ENCODE measurements at places on chromosomes 1 and 21.

- no peak for DNase-seq
Measured at GRCh38 chr21:31964692-31965091, 91.9 kb downstream of the HUNK start.

- DNase-seq = peak; percentile 59
Measured at GRCh38 chr1:2311184-2312032, 79.9 kb downstream of the MORN1 start.

- DNase-seq = peak; percentile 53
Measured at GRCh38 chr1:180168786-180169639, 14.3 kb downstream of the QSOX1 start.

- no peak for DNase-seq
Measured at GRCh38 chr1:55867304-55867843, 652.2 kb upstream of the USP24 start.

- DNase-seq = no peak
Measured at GRCh38 chr1:53080041-53080440, 18.0 kb downstream of the PODN start.

- DNase-seq = no peak
Measured at GRCh38 chr1:9653491-9654050, 2.0 kb downstream of the PIK3CD start.

DNA sequence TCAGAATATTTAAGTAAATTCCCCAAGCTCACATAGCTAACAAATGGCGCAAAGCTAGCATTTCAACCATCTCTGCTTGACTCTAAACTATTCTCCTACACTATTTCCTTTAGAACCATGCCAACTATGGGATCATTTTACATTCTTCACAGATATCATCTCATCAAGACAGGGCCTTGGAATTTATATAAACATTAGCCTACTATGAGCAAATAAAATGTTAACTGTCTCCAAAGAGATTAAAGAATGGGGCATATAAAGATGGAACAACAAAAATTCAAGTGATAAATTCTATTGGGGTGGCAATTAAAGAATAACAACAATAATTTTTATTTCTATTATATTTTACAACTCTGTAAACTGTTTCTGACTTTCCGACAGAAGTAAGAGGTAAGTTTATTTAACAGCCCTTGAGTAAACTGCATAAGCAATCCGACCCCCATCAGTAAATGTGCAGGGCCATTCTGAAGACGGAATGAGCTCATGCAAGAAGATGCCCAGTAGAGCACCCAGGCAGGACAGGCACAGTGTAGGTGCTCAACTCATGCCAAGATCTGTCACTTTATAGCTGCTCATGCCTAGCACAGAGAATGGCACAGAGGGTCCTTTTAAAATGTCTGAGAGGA lies 261.9 kb downstream of the VAV3 start:
- DNase-seq = peak; percentile 4

DNA sequence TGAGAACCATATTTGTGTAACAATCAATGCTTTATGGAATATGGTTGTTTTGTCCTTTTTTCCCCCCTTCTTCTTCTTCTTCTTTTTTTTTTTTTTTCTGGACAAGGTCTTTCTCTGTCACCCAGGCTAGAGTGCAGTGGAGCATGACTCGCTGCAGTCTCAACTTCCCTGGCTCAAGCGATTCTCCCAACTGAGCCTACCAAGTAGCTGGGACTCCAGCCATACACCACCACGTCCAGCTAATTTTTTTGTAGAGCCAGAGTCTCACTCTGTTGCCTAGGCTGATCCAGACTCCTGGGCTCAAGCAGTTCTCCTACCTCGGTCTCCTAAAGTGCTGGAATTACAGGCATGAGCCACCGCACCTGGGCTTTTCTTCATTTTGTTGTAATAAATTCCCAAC lies 86.7 kb downstream of the FMN2 start:
- DNase-seq = no peak

DNA sequence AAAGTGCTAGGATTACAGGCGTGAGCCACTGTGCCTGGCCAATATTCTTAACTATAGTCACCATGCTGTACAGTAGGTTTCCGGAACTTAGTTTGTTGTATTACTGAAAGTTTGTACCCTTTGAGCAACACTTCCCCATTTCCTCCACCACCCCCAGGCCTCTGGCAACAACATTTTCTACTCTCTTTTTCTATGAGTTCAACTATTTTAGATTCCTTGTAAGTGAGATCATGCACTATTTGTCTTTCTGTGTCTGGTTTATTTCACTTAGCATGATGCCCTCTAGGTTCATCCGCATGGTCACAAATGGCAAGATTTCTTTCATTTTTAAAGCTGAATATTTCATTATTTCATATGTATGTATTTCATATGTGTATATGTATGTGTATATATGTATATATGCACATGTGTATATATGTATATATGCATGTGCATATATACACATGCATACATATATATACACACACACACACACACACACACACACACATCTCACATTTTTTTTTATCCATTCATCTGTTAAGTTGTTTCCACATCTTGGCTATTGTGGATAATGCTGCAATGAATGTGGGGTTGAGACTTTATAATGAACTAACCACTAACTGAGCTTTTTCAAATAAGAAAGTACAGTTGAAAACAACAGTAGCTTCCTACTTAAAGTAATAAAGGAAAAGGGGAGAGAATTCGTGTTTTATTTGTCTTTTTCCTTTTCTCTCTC lies 256.8 kb upstream of the C1orf105 start:
- no peak for DNase-seq

DNA sequence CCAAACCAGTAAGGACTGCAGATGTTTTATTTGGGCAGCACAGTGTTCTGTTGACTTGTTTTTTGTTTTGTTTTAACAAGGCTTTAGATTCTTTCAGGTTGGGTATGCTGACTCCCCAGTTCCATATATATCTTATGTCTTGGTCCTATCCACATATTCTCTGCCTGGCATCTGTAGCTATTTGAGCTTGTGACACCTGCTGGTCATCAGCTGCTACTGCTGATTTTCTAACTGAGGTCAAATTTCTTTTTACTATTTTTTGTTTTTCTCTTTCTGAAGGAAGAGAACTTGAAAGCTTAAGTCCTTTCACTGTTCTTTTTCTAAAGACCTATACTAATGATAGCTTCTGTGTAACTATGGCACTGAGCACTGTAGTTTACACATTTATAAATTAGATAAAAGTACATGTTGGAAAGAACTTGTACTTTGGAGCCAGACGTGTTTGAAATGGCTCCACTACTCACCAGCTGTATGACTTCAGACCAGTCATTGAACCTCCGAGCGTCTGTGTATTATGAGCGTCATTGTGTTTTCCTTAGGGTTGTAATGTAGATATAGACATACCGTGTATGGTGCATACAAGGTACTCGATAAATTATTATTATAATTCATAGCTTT lies 109.4 kb downstream of the NRDC start:
- peak; percentile 64 for DNase-seq

- DNase-seq = no peak
Measured at GRCh38 chr1:48115835-48116234, 106.7 kb upstream of the SLC5A9 start.

DNA sequence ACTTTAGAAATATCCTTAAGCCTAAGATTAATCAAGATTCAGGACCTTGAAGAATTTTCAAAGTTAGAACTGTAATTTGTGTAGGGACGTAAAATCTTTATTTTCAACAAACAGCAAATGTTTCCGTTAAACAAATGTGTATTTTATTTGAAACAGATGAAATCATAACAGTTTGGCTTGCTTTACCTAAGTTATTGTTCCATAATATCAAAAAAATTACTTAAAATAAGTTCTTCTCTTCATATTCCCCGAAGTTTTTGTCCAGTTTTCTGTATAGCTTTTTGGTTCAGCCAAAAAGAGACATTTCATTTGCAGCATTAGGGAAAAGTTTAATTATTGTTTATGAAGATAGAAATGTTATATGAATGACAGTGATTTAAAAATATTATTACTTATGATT lies 100.1 kb downstream of the NFIA start:
- no peak for DNase-seq

DNA sequence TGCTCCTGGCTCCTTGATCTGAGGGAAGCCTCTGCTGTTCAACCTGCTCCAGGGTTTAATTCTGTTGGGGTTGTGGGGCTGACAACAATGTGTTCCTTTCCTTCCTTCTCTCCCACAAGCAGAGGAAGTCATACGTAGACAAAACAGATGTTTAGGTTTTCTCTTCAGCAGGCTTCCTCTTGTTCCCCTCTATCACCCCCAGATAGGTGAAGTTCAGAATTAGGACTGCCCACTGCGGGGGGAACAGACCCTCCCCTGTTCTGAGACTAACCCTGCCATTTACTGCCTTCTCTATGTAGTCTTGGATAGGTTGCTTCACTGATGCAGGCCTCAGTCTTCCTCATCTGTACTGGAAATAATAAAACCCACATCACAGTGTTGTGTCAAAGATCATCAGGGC lies 30.0 kb upstream of the NRDC start:
- DNase-seq = no peak

GRCh38 chr21:31045841-31046240 lies 7.6 kb upstream of the KRTAP19-8 start:
- DNase-seq = no peak

- DNase-seq = no peak
Measured at GRCh38 chr1:232459087-232459486, 170.8 kb downstream of the SIPA1L2 start.

GRCh38 chr1:55935236-55935635 lies 644.1 kb downstream of the PLPP3 start:
- DNase-seq = no peak

- no peak for DNase-seq
Measured at GRCh38 chr1:92502247-92502646, 15.5 kb upstream of the GFI1 start.

- DNase-seq = no peak
Measured at GRCh38 chr1:56506951-56507491, 72.3 kb downstream of the PLPP3 start.

DNA sequence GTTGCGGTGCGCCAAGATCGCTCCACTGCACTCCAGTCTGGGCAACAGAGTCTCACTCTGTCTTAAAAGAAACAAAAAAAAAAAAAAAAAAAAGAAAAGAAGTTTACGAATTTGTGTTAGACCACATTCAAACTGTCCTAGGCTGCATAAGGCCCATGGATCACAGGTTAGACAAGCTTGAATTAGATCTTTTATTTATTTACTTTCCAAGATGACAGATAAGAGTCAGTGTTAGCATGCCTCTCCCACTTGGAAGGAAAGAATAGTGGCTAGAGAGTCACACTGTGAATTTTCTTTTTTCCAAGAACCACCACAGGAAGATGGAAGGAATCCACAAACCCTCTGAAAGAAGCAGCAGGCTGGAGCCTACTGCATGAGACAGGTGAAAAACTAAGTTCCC lies 29.3 kb downstream of the NSL1 start:
- no peak for DNase-seq

- no peak for DNase-seq
Measured at GRCh38 chr1:92123868-92124267, 43.7 kb downstream of the BTBD8 start.

GRCh38 chr1:22870201-22870871 lies 102.3 kb downstream of the LACTBL1 start:
- DNase-seq = no peak

GRCh38 chr1:76290271-76290670 lies 215.7 kb downstream of the ST6GALNAC3 start:
- DNase-seq = no peak

GRCh38 chr1:111214074-111214801 lies 13.3 kb upstream of the CHI3L2 start:
- DNase-seq = no peak

DNA sequence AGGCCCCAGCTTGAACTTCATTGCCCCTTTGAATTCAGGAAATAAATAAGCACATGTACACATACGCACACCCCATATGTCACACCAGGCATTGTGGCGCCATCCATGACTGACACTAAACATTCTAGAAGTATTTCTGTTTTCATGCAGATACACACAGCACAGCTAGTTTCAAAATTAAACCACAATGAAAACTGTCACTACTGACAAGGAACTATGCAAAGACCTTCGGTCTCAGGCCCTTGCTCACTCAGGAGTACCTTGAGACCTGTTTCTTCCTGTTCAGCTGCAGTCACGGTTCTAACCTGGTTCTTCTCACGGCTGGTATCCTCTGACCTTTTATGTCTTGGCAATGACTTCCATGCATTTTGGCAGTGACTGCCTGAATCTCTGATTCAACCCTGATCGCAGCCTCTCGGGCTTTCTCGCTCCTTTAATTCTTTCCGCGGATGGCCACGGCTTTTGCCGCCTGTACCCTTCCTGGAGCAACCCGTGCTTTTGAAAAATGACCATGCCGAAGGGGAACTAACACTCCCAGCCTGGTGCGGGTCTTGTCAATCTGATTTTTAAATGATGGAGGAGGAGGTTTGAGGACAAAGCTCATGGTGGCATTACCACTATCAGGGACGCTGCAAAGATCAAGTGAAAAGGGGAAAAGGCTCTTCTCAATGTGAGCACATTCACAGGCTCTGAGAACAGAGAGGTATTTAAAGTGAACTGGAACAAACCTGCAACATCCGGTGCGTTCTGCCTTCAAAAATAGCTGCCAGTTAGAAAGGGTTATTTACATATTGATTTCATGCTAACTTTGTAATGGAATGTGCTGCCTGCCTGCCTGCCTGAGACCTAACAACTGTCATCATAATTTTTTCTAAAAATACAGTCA lies 384.6 kb downstream of the RRAGC start:
- no peak for DNase-seq

DNA sequence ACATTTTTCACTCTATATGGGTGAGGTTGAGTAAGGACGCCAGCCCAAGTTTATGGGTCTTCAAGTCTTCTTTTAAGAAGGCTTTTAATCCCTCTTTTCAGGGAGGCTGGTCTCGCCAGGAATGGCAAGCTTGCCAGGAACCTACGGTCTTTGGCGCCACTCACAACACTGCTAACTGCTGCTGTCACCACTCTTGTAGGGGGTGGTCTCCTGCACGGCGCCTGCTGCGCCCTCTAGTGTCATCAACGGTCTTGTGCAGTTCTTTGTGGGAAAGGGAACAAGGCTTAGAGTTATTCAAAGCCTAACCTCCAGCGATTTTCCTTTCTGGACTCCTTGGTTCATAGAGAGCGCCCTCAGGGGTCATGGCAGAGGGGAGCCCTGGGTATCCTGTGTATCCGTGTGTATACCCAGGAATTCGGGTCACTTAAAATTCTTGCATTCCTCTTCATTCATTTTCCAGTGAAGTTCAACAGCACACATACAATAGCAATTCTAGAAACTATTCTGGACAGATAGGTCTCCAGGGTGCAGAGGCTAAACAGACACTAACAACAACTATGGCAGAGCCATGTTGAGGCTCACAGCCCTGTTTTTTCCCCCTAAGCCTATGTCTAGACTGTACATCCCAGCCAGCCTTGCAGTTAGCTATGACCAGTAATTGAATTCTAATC lies 392.8 kb upstream of the CAMK1G start:
- peak; percentile 75 for DNase-seq

GRCh38 chr21:33403786-33404585 lies 773 bp downstream of the IFNGR2 start:
- DNase-seq = peak; percentile 59

All from T47D (cell line).